AG09319 (cell line): ENCODE measurements at places on chromosomes 16 and 17.

DNA sequence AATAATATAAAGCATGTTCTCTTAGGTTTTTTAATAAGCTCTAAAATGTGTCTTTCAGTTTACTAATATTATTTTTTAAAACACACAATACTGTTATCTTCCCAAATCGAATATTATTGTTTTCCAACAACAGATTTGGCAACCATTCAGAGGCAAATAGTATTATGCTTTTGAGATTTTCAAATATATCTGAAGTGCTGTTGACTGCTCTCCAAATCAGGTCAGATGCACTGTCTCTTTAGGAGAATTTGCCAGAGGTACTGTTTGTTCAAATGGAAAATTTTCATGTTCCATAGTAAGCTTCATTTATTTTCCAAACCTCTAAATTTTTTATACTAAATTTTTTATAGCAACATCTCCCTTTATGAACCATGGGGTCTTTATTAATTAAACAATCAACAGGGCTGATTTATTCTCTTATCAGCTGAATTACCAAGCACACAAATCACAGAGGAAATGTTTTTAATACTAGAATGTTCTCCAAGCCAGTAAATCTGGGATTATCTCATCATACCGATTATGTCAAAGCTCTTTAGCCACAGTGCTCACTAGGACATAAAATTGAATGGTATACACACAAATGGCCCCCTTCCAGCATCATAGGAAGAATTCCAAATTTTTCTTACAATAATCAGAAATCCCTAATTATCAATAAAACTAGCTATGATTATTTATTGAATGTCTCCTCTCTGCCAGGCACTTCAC lies 108.8 kb upstream of the HLF start:
- no peak for DNase-seq

- DNase-seq = no peak
These were observed 2.9 kb downstream of the CDIP1 start for GRCh38 chr16:4535627-4536108.

- no peak for DNase-seq
These were observed 45.0 kb upstream of the NOL11 start for GRCh38 chr17:67672592-67673335.

- peak; percentile 31 for DNase-seq
These were observed 8.0 kb downstream of the HS3ST3A1 start for GRCh38 chr17:13593757-13594156.

- DNase-seq = peak; percentile 79
These were observed 46.1 kb downstream of the ABCA8 start for GRCh38 chr17:68909066-68909465.

GRCh38 chr16:81651758-81652718 lies 127.1 kb upstream of the PLCG2 start:
- DNase-seq = no peak

DNA sequence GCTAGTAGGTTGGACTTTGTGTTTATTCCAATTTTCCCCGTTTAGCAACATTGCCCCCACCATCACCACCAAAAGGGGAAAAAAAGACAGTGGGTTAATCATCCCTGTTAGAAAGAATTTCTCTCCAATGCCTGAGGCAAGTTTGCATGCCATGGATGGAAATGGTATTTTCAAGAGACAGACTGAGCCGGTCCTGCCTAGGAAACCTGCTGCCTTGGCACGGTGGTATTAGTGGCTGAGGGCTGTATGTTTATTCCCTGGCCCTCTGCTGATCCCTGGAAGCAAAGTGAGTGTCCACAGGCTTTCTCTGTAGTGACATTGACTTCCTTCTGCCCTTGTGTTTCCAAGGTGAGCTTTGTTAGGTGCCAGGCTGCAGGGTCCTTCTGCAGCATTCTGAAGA lies 427.0 kb upstream of the RBFOX1 start:
- DNase-seq = no peak

GRCh38 chr17:76855105-76855504 lies 13.1 kb upstream of the MGAT5B start:
- DNase-seq = no peak

- DNase-seq = no peak
These were observed 6.6 kb upstream of the CNGB1 start for GRCh38 chr16:57977418-57978069.

DNA sequence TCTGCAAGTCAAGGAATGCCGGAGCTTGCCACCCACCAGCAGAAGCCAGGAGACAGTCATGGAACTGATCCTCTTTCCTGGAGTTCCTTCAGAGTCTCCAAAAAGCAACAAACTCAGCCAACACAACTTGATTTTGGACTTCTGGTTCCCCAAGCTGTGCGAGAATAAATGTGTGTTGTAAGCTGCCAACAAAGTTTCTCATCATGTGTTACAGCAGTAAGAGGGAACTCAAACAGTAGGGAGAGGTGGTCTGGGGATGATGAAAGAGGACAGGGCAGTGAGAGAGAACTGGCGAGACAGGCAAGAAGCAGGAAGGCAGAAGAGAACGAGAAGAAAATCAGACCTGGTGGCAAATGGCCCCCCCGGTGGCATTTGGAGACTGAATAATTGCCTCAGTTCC lies 204.9 kb downstream of the MAF start:
- no peak for DNase-seq

GRCh38 chr17:2595716-2596115 lies 2.3 kb downstream of the PAFAH1B1 start:
- no peak for DNase-seq

DNA sequence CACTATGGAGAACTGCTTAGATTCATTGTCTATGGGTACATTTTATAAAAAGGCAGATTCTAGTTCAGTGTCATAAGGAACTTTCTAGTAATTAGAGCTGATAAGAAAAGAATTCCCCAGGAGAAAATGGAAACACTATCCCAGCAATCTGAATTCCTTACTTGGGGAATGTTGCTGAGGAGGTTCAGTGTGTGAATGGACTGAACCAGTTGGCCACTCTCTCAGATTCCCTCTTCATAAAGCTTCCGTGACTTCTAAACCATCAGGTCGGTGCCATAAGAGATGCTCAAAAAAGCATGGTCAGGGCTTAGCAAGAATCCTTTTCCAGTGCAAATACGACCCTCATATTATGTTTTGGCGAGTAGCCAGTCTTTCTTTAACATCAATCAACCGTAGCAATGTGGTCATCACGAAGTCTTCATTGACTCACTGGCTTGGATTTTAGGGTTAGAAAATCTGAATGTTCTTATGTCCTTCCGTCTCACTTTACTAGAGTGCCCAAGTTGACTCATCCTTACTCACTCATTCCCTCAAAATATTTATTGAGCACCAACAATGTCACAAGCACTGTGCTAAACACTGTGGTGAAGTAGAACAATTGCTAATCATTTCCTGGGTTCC lies 102.7 kb upstream of the HLF start:
- no peak for DNase-seq

GRCh38 chr17:29388937-29389336 lies 1.2 kb upstream of the TAOK1 start:
- DNase-seq = no peak

- DNase-seq = no peak
These were observed 33.6 kb upstream of the CACNG4 start for GRCh38 chr17:66930933-66931332.

DNA sequence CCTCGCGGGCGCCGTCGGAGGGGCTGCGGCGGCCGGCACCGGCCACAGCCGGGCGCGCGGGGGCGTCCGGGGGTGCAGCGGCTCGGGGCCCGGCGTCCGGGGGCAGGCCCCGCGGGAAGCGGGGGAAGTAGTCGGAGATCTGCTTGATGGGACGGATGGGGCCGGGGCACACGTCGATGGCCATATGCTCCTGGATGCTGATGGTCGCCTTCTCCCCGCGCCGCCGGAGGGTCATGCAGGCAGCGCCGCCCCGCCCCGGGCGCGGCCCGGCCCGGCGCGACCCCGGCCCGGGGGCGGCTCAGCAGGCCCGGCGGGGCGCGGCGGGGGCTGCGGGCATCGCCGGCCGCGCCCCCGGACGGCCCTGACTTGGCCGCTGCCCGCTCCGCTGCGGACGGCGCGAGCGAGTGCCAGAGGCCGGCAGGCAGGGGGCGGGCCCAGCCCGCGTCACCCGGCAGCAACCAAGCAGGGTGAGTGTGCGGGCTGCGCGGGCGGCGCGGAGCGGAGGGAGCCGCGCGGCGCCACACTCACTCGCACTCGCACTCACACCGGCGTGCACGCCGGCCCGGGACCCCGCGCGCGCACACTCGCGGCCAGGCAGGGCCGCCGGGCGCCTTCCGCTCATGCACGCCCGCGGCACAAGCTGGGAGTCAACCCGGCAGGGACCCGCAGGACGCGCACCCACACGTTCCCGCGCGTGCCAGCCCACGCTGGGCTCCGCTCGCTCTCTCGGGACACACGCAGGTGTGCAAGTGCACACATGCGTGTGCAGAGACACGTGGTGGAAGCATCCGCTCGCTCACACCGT lies at the start of gene DOC2B:
DOC2B (minus strand) TSS at position 406 of the 805 bp plus-strand sequence; CDS start at position 235, 171 bp downstream.
- no peak for DNase-seq

DNA sequence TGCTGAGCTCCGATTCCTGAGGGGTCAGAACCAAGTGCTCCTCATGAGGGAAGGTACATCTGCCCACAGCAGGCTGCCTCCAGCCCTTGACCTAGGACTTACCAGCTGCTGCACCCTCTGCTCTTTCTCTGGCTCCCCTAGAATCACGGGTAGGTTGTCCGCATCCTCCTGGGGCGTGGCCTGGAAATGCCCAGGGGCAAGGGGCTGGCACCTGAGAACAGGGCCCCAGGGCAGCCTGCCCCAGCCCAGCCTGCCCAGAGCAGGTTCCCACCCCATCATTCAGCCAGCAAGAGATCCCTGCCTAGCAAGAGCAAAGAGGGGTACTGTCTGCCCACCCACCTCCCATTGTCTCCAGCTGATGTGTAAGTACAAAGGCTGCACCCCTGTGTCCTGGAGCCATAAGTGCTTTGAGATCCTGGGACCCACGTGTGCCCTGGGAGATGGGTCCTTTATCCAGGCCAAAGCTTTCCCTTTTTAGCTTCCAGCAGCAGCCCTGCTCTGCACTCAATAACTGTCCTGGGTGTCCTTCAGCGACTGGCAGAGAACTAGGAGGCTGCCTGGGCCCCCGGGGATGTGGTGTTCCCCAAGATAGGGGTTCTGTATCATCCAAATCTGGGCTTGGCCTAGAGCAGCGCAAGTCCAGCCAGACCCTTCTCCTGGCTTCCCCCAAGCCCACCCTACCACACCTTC lies 5.1 kb downstream of the TSPOAP1 start:
- no peak for DNase-seq

GRCh38 chr17:48391444-48391843 lies 38.6 kb downstream of the SKAP1 start:
- no peak for DNase-seq

GRCh38 chr17:13078591-13079385 lies 61.0 kb upstream of the ELAC2 start:
- no peak for DNase-seq

DNA sequence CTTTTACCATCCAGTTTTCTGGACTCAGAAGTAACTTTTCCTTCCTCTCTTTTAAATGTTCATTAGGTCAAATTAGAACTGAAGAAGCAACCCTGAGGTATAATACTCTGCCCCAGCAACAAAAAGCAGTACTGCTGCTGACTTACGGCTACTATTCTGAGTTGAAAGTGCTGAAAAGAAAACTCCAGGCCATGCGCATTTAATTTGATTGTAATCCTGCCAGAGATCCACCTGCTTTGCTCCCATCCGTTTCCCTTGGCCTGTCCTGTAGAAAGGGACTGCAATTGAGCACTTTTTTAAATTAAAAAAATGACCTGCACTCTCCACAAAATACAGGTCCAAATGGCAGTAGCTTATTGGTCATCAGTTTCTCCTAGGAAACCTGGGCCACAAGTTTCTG lies 61.6 kb downstream of the PITPNC1 start:
- DNase-seq = no peak

GRCh38 chr17:60103957-60104356 lies 25.2 kb upstream of the HEATR6 start:
- DNase-seq = no peak

- DNase-seq = no peak
These were observed 73.6 kb downstream of the SOCS1 start for GRCh38 chr16:11182411-11182810.

GRCh38 chr16:11992586-11993524 lies 16.3 kb downstream of the SNX29 start:
- DNase-seq = no peak

DNA sequence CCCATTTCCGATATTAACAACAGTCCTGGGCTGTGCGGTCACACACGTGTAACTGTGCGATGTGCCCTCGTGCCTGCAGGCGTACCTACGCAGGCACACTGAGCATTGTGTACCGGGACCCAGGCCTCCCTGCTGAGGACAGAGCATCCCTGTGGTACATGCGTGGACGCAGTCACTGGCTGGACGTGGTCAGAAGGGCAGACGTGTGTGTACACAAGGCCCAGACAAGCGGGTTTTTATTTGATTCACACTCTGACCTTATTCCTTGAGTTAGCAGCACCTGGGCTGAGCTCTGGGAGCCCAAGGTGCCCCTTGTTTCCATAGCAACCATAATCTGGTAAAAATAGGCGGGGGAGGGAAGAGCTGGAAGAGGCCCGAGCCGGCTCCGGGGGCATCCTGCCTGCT lies 19.5 kb downstream of the RAP1GAP2 start:
- no peak for DNase-seq

- DNase-seq = no peak
These were observed 14.5 kb upstream of the FOXF1 start for GRCh38 chr16:86495756-86496261.

DNA sequence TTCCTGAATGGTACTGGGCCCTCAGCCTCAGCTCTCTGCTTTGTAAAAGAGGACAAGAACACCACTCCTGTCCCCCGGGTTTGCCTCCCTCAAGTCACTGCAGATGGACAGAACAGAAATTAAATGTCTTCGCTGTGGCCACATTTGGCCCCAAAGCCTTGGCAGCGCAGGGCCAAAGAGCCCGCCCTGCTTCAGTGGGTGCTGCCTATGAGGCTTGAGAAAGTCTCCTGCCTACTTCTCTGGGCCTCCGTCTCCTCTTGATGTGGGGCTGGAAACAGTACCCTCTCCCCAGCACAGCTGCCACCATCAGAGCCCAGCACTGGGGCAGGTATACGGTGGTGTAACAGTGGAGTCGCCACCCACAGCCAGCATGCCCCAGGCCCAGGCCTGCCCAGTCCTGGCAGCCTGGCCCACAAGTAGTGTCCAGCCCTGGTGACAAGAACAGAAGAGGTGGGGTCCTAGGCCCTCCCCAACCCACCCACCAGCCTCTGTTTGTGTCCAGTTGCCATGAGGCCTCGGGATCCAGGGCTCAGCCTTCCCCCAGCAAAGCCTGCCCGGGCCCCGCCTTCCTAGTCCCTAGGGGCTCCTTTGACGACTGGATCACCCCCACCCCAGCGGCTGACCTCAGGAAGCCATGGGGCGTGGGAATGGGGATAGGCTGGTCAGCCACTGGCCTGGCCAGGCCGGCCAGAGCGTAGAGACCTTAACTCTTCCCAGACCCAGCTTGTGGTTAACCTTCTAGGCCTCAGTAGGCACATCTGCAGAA lies 3.9 kb upstream of the TPPP3 start:
- DNase-seq = no peak

DNA sequence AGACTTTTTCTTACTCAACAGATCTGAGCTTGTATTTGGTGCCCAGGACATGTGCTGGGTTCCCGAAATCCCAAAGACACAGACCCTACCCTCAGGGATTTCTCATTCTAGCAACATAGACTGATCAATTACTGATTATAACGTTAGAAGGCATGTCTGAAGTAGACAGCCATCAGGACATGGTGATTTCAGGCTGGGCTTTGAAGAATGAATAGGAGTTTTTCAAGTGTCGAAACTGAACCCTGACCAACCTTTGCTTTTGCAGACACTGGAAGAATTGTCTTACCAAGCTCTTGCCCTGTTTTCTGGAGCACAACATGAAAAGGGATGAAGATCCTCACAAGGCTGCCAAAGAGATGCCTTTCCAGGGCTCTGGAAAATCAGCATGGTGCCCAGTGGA lies 40.0 kb upstream of the IL21R start:
- DNase-seq = no peak

GRCh38 chr16:23374721-23375510 lies 72.8 kb downstream of the SCNN1B start:
- no peak for DNase-seq

GRCh38 chr16:75471723-75472633 lies 7.5 kb upstream of the TMEM170A start:
- peak; percentile 36 for DNase-seq
